ENCODE measurements at places on chromosomes 16 and 17.
A peak's percentile ranks its signal among the peaks of the same experiment; 100 is the strongest.

GRCh38 chr17:64236827-64237403 lies 26.1 kb downstream of the TEX2 start:
- peak overlapping the region; percentile 21 for H3K27ac ChIP-seq
- H3K4me3 ChIP-seq: no peak overlapping the region
- H3K27me3 ChIP-seq: no peaks in the 10 kb centered on the region
- H3K4me1 ChIP-seq: peaks cover 41% of the 10 kb centered on the region

DNA sequence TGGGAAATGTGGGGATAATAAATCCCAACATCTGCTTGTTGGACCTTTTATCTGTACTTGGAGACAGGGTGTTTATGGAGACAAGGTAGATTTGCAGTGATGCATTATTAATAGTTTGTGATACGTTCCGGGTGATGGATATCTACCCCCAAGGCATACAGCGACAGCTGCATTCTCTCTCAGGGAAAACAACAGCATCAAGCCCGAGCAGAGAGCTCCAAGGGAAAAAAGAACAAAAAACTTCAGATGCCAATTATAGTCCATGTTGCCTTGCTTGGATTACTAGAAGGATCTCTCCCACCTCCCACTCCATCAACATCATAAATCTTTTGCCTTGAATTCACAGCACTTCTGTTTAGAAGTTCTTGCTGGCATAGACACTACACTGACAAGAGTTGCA lies 187.5 kb upstream of the CDH11 start:
- no peak overlapping the region for H3K4me3 ChIP-seq
- H3K27me3 ChIP-seq: peaks cover 4% of the 10 kb centered on the region
- no peaks in the 10 kb centered on the region for H3K36me3 ChIP-seq
- no peak overlapping the region for H3K27ac ChIP-seq

DNA sequence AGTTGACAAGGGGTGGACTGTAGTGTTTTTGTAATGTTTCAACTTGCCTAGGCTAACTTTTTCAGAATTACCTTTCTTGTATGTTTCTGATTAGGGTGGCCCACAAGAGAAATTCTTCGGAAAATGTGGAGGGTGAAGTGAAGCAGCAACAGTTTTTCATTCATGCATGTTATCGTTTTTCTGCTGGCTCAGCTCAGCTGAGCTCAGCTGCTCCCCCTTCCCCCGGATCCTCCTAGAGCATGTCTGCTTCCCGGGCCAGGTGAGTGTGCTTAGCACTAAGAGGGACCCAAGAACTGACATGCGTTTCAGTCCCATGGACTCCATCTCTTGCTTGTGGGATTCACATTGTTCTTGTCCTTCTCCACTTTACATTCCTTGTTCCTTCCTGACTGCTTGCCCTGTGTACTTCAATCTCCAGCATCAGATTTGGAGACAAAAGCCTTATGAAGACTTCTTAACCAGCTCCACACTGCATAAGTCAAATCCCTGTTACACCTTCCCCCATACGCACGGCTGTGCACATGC lies 33.6 kb downstream of the SCPEP1 start:
- H3K4me3 ChIP-seq: no peak overlapping the region
- H3K36me3 ChIP-seq: no peaks in the 10 kb centered on the region
- H3K4me1 ChIP-seq: peaks cover 33% of the 10 kb centered on the region
- no peak for DNase-seq
- no peaks in the 10 kb centered on the region for H3K27me3 ChIP-seq
- peak overlapping the region; percentile 23 for H3K27ac ChIP-seq

DNA sequence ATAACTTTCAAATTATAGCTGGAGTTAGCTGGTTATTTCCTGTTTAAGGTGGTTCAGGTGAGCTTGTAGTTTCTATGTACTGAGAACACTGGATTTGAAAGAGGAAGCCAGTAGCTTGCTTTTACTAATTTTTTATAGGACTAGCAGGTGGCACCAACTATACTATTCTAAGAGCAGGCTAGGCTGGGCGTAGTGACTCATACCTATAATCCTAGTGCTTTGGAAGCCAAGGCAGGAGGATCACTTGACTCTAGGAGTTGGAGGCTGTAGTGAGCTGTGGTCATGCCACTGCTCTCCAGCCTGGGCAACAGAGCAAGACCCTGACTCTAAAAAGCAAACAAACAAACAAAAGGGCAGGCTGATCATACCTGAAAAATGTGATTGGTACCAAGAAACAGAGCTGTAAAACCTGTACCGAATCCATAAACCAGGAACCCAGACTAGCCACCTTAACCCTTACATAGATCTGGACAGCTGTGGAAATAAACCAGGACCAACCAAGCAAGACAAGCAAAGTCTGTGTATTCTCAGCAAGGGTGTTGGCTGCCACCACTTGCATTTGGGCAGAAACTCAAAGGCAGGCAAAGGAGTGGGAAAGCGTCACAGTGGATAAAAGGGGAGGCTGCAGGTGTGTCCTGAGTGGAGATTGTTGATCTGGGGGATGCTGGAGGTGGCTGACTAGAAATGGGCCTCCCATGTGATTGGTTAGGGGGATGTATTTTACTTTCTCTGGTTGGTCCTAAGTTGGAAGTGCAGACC lies 36.3 kb downstream of the SLC47A1 start:
- no peaks in the 10 kb centered on the region for H3K36me3 ChIP-seq
- H3K4me3 ChIP-seq: no peak overlapping the region
- H3K27me3 ChIP-seq: no peaks in the 10 kb centered on the region
- DNase-seq: no peak
- H3K27ac ChIP-seq: no peak overlapping the region

DNA sequence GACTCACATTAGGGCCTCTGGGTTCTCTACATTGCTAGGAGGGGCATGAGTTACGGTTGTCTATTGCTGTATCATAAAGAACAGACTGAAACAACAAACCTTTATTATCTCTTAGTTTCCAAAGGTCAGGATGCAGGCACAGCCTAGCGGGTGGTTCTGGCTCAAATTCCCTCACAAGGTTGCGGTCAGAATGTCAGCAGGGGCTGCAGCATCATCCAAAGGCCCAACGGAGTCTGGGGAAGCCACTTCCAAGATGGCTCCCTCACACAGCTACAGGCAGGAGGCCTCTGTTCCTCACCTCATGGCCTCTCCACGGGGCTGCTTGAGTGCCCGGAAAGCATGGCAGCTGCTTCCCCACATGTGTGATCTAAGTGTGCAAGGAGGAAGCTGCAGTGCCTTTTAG lies 29.6 kb upstream of the ZFPM1 start:
- no peak for DNase-seq
- H3K27me3 ChIP-seq: no peaks in the 10 kb centered on the region
- H3K4me1 ChIP-seq: no peaks in the 10 kb centered on the region
- H3K4me3 ChIP-seq: no peak overlapping the region
- no peaks in the 10 kb centered on the region for H3K36me3 ChIP-seq

DNA sequence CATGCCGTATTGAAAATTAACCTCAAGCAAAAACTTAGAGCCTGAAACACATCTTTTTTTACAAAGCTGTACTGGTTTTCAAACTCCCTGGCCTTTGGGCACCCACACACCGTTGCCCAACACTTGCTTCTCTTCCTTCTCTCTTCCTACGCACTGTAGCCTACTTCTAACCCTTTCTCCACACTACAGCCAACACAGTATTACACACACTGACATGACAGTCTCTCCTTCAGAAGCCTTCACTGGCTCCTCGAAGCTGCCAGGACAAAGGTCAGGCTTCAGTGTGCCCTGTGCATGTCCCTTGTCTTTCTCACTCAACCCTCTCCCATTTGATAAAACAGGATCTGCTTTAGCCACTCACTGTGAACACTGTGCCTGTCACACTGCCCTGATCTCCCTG lies 8.0 kb downstream of the FANCA start:
- no peaks in the 10 kb centered on the region for H3K27me3 ChIP-seq
- no peak overlapping the region for H3K27ac ChIP-seq
- DNase-seq: no peak
- H3K36me3 ChIP-seq: peaks cover 53% of the 10 kb centered on the region
- no peaks in the 10 kb centered on the region for H3K4me1 ChIP-seq

GRCh38 chr17:40542558-40543411 lies 22.5 kb downstream of the CCR7 start:
- no peaks in the 10 kb centered on the region for H3K36me3 ChIP-seq
- peak; percentile 7 for DNase-seq
- peaks cover 23% of the 10 kb centered on the region for H3K4me1 ChIP-seq
- peak overlapping the region; percentile 11 for H3K27ac ChIP-seq

GRCh38 chr16:67673712-67674580 lies 7.3 kb downstream of the C16orf86 start:
- no peak overlapping the region for H3K4me3 ChIP-seq
- no peaks in the 10 kb centered on the region for H3K27me3 ChIP-seq
- peak overlapping the region; percentile 56 for H3K27ac ChIP-seq
- H3K4me1 ChIP-seq: no peaks in the 10 kb centered on the region
- no peak for DNase-seq

DNA sequence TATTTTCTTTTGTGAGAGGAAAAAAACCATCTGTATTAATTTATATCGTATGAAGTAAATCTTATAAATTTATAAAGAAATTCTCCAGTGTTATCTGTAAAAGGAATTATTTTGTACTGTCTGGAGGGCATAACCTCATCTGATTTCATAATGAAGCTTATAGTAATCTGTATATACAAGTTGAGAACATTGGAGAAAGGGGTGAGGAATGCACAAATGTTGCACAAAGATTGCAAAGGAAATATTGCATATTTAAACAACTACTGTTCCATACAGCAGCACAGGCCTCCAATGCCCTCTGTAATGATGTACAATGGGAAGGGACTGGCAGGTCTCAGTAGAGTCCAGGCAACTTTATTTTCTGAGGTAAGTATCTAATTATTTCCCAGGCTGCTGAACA lies 50.8 kb upstream of the KCNJ16 start:
- no peak overlapping the region for H3K27ac ChIP-seq
- H3K27me3 ChIP-seq: peaks cover 4% of the 10 kb centered on the region
- DNase-seq: no peak
- no peaks in the 10 kb centered on the region for H3K36me3 ChIP-seq
- no peak overlapping the region for H3K4me3 ChIP-seq
- H3K4me1 ChIP-seq: peaks cover 5% of the 10 kb centered on the region

DNA sequence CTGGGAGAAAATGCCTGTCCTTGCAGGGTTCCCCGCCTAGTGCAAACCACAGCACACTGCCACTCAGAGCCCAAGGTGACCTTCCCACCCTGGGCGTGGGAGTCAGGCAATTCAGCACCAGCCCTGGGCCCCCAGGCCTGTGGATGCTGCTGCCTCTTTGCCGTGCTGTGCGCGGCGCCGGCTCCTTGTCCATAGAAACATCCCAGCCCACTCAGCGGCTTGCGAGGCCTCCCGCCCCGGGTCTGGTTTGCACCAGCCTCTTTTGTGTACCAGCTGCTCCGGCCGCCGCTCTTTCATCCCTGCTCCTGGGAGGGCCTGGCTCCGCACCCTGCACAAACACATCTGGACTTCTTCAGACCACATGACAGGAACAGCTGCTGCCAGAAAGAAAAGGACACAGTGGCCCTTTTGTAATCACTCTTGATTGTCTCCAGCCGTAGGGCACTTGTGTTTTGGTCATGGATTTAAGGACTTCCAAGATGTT lies 75.4 kb upstream of the SDK2 start:
- no peak for DNase-seq
- no peak overlapping the region for H3K27ac ChIP-seq
- H3K36me3 ChIP-seq: no peaks in the 10 kb centered on the region
- no peaks in the 10 kb centered on the region for H3K27me3 ChIP-seq
- H3K4me3 ChIP-seq: no peak overlapping the region
- H3K4me1 ChIP-seq: peaks cover 25% of the 10 kb centered on the region

DNA sequence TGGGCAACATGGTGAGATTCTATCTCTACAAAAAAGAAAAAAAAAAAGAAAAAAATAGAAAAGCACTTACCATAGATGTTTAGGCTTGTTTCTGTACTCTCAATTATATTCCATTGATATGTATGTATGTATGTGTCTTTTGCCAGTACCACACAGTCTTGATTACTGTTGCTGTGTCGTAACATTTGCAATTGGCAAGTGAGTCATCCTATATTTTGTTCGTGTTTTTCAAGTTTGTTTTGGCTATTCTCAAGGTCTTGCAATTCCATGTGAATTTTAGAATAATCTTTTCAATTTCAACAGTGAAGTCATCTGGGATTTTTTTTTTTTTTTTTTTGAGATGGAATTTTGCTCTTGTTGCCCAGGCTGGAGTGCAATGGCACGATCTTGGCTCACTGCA lies 19.3 kb downstream of the SPECC1 start:
- H3K27ac ChIP-seq: no peak overlapping the region
- no peaks in the 10 kb centered on the region for H3K27me3 ChIP-seq
- no peak overlapping the region for H3K4me3 ChIP-seq

DNA sequence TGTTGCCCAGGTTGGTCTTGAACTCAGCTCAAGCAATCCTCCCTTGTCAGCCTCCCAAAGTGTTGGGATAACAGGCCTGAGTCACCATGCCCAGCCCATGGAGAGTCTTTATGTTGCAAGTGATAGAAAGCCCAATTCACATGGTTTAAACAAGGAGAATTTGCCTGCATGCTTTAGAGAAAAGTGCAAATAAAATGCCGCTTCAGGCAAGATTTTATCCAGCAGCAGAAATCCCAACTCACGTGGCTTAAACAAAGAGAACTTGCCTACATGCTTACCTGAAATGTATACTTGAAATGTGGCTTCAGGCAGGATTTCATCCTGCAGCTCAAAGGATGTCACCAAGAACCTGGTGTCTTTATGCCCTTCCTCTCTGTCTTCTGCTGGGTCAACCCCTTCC lies 28.8 kb upstream of the XYLT2 start:
- no peak overlapping the region for H3K4me3 ChIP-seq
- H3K36me3 ChIP-seq: peaks cover 3% of the 10 kb centered on the region
- peaks cover 4% of the 10 kb centered on the region for H3K27me3 ChIP-seq
- no peak overlapping the region for H3K27ac ChIP-seq
- no peak for DNase-seq

GRCh38 chr16:47037396-47037745 lies 63.9 kb upstream of the DNAJA2 start:
- H3K4me3 ChIP-seq: peak overlapping the region; percentile 77
- DNase-seq: peak; percentile 39
- no peaks in the 10 kb centered on the region for H3K36me3 ChIP-seq
- H3K27ac ChIP-seq: no peak overlapping the region

- no peak overlapping the region for H3K4me3 ChIP-seq
- H3K4me1 ChIP-seq: no peaks in the 10 kb centered on the region
- no peak overlapping the region for H3K27ac ChIP-seq
- no peaks in the 10 kb centered on the region for H3K27me3 ChIP-seq
Observed at GRCh38 chr17:11391134-11391533, 150.1 kb downstream of the SHISA6 start.

GRCh38 chr16:48022496-48022895 lies 133.3 kb downstream of the ABCC12 start:
- H3K4me3 ChIP-seq: no peak overlapping the region
- H3K36me3 ChIP-seq: no peaks in the 10 kb centered on the region
- H3K27ac ChIP-seq: no peak overlapping the region
- H3K4me1 ChIP-seq: peaks cover 20% of the 10 kb centered on the region

- H3K27ac ChIP-seq: no peak overlapping the region
- no peak for DNase-seq
- peak overlapping the region; percentile 64 for H3K4me3 ChIP-seq
- H3K4me1 ChIP-seq: peaks cover 45% of the 10 kb centered on the region
- H3K27me3 ChIP-seq: peaks cover 7% of the 10 kb centered on the region
Observed at GRCh38 chr17:39208893-39209292, 8.8 kb downstream of the RPL19 start.

GRCh38 chr17:35807371-35808144 lies 1.7 kb upstream of the TAF15 start:
- peaks cover 12% of the 10 kb centered on the region for H3K36me3 ChIP-seq
- peak overlapping the region; percentile 3 for H3K27ac ChIP-seq
- H3K27me3 ChIP-seq: no peaks in the 10 kb centered on the region
- DNase-seq: no peak
- H3K4me1 ChIP-seq: peaks cover 32% of the 10 kb centered on the region
